ENCODE measurements at places on chromosomes 2 and 18.

- no peak for DNase-seq
Measured at GRCh38 chr2:120245520-120246332, 6.9 kb upstream of the RALB start.

GRCh38 chr18:79741362-79741700, 56.4 kb upstream of the KCNG2 start:
- DNase-seq = no peak

DNA sequence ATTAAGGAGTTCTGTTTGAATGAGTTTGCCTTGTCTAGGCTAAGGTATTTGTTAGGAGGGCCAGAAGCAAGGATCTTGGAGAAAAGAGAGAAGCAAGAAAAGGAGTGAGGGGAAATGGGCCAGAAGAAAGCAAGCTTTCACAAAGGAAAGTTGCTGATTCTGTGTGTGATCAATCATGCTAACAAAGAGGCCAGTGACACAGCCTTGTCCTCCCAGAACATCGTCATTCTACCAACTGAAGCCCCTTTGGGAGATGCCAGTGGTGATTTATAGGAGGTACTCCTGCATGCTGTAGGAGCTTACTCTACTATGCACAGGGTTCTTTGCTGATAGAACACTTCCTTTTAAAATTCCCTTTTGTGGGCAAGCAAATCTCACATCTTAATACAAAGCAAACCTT, 449.2 kb upstream of the SPRED2 start:
- DNase-seq = no peak

- no peak for DNase-seq
Measured at GRCh38 chr2:1677821-1678165, 66.5 kb downstream of the PXDN start.

GRCh38 chr2:141341444-141341843, 789.4 kb downstream of the LRP1B start:
- no peak for DNase-seq

DNA sequence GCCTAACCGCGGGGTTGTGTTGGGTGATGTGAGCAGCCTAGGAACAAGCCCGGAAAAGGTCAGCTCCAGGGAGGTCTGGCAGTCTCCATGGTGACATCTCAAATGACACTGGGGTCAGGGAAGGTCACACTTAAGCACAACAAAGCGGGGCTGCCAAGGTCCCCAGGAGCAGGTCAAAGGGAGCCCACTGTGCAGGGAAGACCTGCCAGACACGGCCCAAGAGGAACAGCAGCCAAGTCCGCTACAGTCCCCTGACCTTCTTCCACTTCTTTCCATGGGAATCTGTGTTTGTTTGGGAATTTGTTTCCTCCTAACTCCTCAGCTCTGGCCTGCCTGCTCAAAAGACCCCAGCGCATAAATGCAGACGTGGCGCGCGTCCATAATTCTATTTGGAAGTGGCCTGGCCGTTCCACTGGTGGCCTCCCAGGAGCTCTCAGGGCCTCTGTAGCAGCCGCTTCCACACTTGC, 232.1 kb upstream of the COPS8 start:
- DNase-seq = no peak

DNA sequence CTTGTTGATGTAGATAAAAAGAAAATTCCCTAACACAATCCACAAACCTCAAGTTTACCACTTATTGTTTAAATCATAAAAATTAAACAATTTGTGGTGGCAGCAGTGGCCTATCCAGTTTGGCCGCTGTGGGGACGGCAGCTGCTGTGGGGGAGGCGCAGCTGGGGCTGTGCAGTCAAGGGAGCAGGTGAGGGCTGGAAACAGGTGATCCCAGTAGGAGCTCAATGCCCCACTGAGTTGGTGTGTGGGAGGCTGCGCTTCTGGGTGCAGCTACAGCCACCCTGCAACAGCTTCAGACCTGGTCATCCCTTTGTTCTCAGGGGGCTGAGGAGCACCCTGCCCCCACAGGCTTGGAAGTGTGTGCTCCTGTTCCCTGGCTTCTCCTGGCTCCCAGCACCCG, 266.0 kb upstream of the FSIP2 start:
- DNase-seq = no peak

DNA sequence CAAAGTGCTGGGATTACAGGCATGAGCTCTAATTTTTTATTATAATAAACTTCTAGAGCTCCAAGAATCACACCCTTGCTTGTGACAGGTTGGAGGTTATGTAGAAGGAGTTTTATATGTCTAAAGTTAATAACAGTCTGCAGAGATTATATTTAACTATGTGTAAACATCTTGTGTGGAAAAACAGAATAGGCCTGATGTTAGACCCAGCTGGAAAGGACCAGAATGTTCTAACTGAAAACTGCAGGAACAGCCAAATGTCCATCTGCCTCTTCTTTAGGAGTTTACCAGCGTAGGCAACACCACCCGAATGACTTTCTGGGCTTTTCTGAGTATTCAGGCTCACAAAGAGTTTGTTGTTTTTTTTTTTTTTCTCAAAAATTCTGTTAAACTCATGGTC, 67.1 kb upstream of the CDCA7 start:
- no peak for DNase-seq

- no peak for DNase-seq
Measured at GRCh38 chr2:28082131-28082530, 191.6 kb downstream of the BABAM2 start.

DNA sequence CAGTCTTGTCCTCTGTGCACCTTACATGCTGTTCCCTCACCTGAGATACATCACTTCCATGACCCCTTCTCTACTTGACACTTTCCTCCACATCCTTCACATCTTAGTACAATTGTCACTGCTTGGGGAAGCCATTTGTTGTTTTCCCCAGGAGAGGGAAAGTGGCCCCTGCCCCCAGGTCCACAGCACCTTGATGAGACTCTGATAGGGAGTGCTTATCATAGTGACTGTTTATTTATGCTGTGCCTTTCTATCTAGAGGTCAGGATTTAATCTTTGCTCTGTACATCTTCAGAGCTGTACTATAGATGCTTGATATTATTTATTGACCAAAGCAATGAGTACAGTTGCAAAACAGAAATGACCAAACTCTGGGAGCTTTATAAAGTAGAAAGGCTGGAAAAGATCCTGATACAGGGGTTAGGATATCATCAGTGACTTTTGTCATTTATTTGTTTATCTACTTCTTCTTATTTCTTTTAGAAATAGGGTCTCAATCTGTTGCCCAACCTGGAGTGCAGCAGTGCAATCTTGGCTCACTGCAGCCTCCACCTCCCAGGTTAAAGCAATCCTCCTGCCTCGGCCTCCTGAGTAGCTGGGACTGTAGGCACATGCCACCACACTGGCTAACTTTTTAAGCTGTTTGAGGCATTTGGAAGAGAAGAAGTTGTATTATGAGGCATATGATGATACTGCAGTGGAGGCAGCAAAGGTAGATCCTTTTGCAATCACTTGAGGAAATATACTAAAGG, 94.2 kb downstream of the MEIS1 start:
- no peak for DNase-seq

Data from effector CD8-positive, alpha-beta T cell (primary cell).